ENCODE measurements at places on chromosomes 11 and 22.

DNA sequence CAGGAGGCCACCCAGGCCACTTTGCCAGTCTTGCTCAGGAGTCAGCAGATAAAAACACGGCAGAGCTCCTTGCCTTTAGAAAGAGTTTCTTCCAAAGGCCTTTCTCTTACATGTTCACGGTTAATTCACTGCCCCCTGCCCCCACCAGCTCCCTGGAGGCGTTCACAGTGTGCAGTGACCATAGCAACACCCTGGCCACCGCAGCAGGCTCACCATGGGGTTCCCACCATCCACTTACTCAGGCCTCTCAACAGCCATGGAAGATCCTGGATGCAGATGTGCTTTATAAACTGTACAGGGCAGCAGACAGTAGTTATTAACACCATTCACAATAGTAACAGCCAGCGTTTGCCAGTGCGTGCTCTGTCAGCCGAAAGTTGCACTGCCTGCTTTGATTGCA is 10.6 kb upstream of the MYO7A start:
- no peak for DNase-seq

GRCh38 chr11:57513911-57514537 is 1.5 kb downstream of the SLC43A1 start:
- DNase-seq = no peak

DNA sequence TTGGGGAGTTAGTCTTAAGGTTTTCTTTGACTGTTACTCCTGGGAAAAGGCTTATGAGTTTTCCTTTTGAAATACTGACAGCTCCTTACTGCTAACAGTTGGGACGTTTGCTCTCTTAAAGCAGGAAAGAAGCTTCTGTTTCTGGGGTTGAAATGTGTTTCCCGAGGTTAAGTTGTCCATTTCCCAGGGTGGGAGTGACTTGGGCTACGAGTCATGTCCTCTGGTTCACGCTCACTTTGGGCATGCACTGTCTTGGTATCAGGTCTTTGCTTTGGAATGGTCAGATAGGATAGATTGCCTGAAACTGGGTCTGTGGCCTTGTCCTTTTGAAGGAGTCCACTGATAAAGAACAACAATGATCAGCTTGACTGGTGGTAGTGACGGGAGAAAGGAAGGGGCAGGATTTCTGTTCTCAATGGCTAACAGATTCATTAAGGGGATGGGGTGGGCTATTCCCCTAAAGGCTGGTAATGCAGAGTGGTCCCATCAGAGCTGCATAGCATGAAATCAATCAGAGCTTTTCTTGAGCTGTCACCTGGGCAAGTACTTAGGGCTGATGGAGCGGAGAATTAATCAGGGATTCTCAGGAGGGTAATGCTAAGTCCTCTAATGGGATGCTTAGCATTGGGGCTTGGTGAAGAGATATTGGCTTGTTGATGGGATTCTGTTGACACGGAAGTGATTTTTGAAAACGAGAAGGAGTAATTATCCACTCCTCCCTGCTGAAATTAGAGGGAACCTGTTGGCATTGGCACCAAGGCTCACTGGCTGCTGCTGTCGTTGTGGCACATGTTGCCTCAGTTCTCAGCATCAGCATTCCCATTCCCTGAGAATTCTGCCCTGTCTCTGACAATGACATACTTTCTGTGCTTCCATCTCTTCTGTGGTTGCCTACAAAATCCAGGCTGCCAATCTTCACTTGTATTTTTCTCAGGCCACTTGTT is 81.6 kb downstream of the TEAD1 start:
- DNase-seq = no peak

DNA sequence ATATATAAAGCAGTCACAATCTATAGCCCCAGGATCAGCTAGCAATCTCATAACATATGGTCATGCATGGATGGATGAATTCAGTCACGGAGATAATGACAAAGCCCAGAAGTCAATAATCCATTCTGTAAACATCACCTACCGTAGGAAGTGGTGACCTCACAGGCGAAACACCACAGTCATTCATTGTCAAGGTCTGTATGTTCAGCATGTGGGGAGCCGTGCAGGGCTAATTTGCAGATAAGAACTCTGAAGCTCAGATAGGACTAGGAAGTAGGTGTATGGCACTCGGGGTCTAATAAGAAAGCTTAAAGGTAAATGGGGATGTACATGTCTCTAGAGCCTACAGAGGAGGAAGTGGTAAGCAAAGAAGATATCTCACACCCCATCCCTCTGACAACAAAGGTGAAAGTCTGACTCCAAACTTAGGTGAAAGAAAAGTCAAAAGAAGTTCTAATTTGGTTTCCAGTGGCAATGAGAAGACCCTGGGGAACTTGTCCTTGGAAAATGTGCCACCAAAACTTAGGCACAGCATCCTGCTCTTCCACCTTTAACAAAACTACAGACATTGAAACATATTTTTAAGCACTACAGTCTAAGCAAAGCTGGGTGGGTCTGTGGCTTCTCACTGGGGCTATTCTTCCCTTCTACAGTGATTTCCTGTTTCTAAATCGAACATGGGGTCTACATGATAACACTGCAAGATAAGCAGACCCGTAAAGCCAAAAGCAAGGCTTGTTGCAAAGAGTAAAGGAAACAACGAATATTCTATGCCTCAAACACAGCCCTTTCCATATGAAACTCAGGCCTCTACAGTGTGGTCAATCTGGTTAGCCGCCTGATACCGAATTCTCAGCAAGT is 5.2 kb downstream of the CRTAM start:
- no peak for DNase-seq

- peak; percentile 33 for DNase-seq
These were observed 650 bp downstream of the GUCY1A2 start for GRCh38 chr11:107017433-107018218.

DNA sequence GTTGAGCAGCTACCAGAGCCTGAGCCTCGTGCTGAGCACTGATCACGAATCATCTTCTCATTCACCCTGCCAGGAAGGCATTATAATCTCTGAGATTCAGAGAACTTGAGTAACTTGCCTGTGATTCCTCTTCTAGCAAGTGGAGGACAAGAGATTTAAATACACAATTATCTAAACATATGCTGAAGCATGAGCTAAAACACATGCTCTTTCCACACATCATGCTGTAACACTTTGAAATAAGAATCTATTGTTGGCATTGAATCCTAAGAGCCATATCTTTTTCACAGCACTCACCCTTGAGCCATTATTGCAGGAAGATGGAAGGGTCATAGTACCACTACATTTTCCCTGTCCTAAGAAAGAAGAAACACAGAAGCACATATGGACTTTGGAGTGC is 722.5 kb upstream of the API5 start:
- no peak for DNase-seq

GRCh38 chr11:103016031-103016430 is 60.5 kb upstream of the MMP13 start:
- no peak for DNase-seq

DNA sequence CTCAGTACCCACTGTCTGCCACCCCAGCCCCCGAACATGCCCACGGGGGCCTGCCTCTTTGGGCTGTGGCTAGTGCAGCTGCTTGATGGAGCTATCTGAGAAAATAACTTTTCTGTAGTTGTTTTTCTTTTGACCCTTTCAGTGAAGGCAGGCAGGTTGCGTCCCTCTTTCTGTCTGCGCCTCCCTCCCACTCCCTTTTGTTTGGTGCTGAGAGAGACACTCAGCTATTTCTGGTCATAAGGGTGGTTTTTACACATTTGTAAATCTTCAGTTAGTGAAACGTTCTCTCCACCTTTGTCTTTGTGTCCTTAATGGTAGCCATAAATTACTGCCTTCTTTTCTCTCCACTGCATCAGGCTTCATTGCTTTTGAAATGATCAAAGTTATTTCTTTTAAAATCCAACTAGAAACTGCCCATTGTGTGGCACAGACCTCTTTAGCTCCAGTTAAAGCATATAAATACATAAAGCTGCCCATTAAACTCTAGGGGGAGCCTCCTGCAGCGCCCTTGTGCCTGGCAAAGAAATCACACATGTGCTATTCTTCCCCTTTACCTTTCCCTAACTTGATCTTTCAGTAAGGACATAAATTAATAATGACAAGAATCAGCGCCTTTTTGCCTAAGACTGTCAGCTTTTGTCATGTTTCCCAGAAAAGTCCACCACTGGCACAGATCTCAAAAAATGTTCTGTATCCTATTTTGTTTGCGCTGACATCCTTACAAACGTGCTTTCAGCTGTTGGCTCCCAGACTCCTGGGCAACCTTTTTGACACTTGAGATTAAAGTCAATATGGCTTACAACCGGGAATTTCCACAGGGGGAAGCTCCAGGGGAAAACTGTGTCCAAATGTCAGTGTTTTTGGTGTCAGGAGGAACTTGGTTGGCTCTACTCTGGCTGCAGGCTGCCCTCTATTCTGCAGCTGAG is 1.7 kb upstream of the SCUBE2 start:
- DNase-seq = no peak

DNA sequence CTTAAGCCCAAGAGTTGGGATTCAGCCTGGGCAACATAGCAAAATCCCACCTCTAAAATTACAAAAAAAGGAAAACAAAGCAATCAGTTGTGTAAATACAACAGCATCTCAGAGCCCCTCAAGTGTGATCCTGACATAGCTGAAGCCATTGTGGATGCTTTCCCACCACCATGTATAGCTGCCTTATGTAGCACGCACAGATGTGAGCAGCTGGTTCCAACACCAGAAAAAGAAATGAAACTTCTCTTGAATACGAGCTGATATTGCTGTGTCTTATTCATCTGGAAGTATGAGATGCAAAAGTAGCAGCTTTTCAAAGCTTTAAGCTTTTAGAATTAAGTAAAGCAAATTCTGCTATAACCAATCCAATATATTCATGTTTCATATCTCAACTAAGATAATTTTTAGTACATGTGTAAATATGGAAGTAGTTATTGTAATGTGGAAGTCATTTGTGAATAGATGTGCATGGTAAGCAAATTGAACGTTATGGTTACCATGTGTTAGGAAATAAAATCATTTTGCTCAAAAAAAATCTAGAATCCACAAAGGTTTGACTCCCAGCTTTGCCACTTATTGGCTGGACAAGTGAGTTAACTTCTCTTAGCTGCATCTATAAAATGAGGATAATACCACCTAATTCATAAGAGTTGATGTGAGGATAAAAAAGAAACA is 63.2 kb downstream of the SGSM3 start:
- no peak for DNase-seq

DNA sequence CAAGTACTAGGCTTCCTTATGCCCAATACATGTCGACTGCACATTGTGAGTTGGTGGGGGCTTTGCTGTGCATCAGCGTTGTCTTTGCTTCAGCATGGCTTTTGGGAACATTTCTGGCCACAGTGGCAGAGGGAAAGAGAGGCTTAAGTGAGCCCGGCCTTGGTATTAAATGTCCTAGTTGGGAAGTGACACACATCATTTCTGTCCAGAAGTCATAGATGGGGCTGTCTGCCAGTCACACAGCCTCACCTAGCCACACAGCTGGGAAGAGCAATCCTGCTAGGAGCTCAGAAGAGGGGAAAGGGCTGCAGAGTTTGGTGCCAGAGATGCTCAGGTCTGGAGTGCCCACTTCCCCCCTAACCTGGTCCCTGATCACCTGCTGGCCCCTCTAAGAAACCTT is 27.6 kb downstream of the TREH start:
- DNase-seq = no peak

DNA sequence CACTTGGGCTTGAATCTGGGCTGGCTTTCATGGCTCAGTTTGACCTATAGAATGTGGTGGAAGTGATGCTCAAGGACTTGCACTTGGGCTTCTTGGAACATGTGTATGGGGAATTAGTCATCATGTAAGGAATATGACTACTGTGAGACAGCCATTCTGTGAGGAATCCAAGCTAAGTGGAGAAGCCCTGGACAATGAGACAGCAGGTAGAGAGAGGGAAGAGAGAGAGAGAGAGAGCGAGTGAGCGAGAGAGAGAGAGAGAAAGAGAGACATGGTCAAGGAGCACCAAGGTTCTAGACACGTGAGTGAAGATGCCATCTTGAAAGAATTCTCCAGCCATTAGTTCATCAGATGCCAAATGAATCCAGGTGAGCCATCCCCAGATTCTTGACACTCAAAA is 261.6 kb upstream of the SORL1-AS1 start:
- no peak for DNase-seq

- DNase-seq = no peak
These were observed 45.3 kb upstream of the GCAT start for GRCh38 chr22:37762389-37762836.

DNA sequence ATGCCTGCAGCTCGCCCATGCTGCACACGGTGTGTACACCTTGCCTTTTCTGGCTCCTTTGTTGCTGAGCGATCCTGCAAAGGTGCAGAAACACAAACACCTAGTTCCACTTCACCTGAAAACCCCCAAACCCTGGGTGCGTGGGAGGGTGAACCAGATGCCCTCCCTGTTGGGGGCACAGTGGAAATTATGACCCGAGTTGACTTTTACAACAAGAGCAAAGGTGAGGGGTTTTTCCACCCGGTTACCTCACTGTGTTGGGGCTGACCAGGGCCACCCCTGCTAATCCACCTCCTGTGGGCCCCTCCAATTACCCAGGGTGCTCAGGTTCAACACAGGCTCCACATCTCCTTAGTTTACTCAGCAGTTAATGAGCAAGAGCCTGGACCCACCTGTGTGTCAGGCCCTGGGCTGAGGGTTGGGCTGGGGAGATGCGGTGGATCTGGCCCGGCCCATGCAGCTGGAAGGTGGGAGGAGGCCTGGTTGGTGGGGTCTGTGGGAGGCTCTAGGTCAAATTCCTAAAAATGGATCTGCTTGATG is 42.1 kb downstream of the LRRC32 start:
- DNase-seq = no peak

- DNase-seq = peak; percentile 61
These were observed 20.1 kb downstream of the TSSC4 start for GRCh38 chr11:2420502-2421225.

DNA sequence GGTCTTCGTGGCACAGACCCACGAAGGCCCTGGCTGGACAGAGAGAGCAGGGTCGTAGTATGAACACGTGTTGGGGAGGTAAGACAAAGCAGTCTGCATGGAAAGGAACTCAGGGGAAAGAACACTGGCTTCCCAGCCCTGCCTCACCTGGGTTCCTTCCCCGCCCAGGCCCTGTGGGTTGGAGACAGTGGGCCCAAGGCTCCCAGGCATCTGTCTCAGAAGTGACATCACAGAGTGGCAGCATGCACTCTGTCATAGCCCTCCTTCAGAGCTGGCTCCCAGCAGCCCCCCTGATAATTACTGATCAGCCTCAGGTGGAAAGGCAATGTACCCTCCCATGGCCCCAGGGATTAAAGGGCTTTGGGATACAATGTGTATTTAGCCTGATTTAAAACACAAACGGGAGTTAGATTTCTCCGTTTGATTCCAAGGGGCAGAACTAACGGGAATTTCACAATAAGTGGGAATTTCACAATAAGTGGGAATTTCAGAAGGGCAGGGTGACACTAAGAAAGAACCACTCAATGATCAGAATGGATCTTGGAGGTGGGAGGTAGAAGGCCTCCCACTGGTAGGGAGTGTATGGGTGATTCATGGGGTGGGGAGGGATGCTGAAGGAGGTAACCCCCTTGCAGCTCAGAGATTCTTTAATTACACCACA is 65.1 kb downstream of the SLC22A12 start:
- DNase-seq = no peak
